Occipital lobe (tissue), 3 donors: ENCODE measurements at places on chromosomes 13 and 19. TPM values are rescaled to one million over a fixed set of nuclear protein-coding genes. Genes with fewer than 3 reads are reported as not detected.

The TPT1 gene
- 2,066 TPM for total RNA-seq

The SHC2 gene
- total RNA-seq, result 13.9 TPM

The ZNF99 gene
- 0.16 TPM for total RNA-seq

The WDR62 gene
- total RNA-seq, result 0.78 TPM

The TJP3 gene
- not detected for total RNA-seq

The CGB3 gene
- not detected for total RNA-seq

The PGLYRP1 gene
- not detected for total RNA-seq

The PSG6 gene
- total RNA-seq, result not detected

The ZNF284 gene
- 8.3 TPM for total RNA-seq

The TMEM86B gene
- total RNA-seq, result 0.78 TPM

The RPS5 gene
- total RNA-seq, result 1,568 TPM

The IZUMO4 gene
- total RNA-seq, result 2.2 TPM

The TUBA3C gene
- not detected for total RNA-seq

The GPR4 gene
- total RNA-seq, result 0.16 TPM

The KLK6 gene
- total RNA-seq, result not detected

The EID2B gene
- 18.9 TPM for total RNA-seq

The CFAP97D2 gene
- total RNA-seq, result not detected
